ENCODE measurements at places on chromosomes 2 and 18. TPM values are rescaled to one million over a fixed set of nuclear protein-coding genes. Genes with fewer than 3 reads are reported as not detected.

DNA sequence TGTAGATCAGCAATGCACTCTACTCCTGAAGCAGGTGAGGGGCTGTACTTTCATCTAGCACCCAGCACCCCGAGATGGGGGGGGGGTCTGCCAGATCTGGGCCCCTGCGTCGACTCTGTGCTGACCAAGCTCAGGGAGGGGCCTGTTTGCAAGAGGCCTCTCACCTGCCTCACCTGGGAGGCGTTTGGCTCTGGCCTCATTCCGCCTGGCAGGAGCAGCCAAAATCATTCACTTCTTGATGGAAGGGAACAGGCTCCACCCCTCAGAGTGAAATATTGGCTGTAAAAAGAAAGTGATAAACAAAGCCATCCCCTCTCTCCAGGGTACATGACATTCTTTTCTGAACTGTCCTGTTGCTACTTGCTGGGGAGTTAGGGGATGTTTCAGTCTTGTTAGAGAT is 10.7 kb upstream of the IL1R2 start:
- DNase-seq: no peak
- H3K4me1 ChIP-seq: peaks cover 4% of the 10 kb centered on the region
- H3K36me3 ChIP-seq: no peaks in the 10 kb centered on the region
- peaks cover 7% of the 10 kb centered on the region for H3K27me3 ChIP-seq

GRCh38 chr2:16553226-16553625 is 112.4 kb downstream of the CYRIA start:
- no peak for DNase-seq
- H3K27ac ChIP-seq: no peak overlapping the region
- H3K36me3 ChIP-seq: no peaks in the 10 kb centered on the region
- H3K4me3 ChIP-seq: no peak overlapping the region

GRCh38 chr2:28821295-28821958 is 10.8 kb downstream of the SPDYA start:
- DNase-seq: peak; percentile 19
- no peaks in the 10 kb centered on the region for H3K27me3 ChIP-seq
- no peak overlapping the region for H3K4me3 ChIP-seq
- H3K4me1 ChIP-seq: peaks cover 2% of the 10 kb centered on the region

The FMNL2 gene
- 0.34 TPM for total RNA-seq

DNA sequence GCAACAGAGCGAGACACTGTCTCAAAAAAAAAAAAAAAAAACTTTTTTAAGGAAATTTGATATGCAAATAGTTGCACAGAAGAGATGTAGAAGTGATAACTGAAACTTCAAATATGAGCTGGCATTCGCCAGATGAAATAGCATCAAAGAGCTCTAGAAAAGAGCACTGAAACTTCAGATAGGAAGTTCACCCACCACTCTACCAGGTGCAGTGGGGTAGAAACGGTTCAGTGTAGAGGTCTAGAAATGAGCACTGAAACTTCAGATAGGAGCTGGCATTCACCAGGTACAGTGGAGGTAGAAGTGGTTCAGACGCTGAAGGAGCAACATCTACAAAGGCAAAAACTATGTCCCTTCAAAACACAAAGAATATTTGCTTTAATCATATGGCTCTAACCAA is 9.0 kb upstream of the ONECUT2 start:
- no peak for DNase-seq
- no peak overlapping the region for H3K4me3 ChIP-seq
- peaks cover 3% of the 10 kb centered on the region for H3K4me1 ChIP-seq
- H3K27ac ChIP-seq: no peak overlapping the region
- H3K36me3 ChIP-seq: no peaks in the 10 kb centered on the region

GRCh38 chr2:227717687-227718567 is at the start of gene SLC19A3:
Gene SLC19A3, minus strand, starts transcription at chr2:227718028. Its CDS starts 15,710 bp downstream, at chr2:227702318.
- H3K27me3 ChIP-seq: peaks cover 39% of the 10 kb centered on the region
- H3K27ac ChIP-seq: no peak within 1 kb of the TSS
- H3K4me1 ChIP-seq: peaks cover 2% of the 10 kb centered on the region
- H3K36me3 ChIP-seq: no peaks in the 10 kb centered on the region
- no peak for DNase-seq

The SCYGR6 gene
- not detected for total RNA-seq

The OSBPL1A gene
- total RNA-seq: 6.8 TPM

DNA sequence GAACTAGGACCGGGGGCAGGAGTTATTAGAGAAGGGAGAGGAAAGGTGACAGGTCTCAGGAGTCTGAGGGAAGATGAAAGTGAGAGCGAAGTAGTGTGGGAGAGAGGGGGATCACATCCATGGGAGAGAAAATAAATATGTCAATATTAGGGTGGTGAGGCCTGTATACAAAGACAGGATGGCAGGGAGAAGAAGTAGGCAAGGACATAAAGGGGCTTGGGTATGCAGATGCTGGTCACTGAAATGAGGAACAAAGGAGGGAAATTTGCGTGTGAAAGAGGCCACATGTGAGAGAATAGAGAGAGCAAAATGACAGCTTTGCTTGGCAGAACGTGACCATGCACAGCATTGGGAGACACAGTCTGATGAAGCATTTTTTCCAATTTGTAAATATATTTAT is 13.6 kb downstream of the METAP1D start:
- no peak overlapping the region for H3K27ac ChIP-seq
- H3K27me3 ChIP-seq: peaks cover 5% of the 10 kb centered on the region
- H3K4me3 ChIP-seq: no peak overlapping the region

The LIMS3 gene
- not detected for total RNA-seq

GRCh38 chr2:148263890-148264289 is 243.0 kb downstream of the MBD5 start:
- H3K36me3 ChIP-seq: peaks cover 5% of the 10 kb centered on the region
- no peak overlapping the region for H3K4me3 ChIP-seq
- no peak for DNase-seq
- peaks cover 9% of the 10 kb centered on the region for H3K4me1 ChIP-seq
- H3K27ac ChIP-seq: no peak overlapping the region

The TMEM169 gene
- 1.6 TPM for total RNA-seq

The TLX2 gene
- 1.5 TPM for total RNA-seq

DNA sequence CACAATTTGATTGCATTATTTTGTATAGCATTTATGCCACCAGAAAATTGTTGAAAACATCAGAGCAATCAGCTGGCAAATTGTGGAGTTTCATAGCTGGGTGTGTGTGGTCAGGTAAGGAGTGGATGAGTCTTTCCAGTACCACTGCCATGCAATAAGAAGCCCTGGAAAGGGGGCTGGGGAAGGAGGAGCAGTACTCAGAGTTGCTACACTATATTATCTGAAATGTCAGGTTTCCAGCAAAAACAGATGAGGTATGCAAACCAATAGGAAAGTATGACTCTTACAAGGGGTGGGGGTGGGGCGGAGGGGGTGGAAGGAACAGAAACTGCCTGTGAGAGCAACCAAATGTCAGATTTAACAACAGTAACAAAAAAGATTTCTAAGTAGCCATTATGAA is 112.2 kb downstream of the SOS1 start:
- H3K27ac ChIP-seq: peak overlapping the region; percentile 3
- peaks cover 5% of the 10 kb centered on the region for H3K36me3 ChIP-seq
- H3K27me3 ChIP-seq: no peaks in the 10 kb centered on the region

- H3K27me3 ChIP-seq: no peaks in the 10 kb centered on the region
- DNase-seq: no peak
- no peak overlapping the region for H3K27ac ChIP-seq
- H3K4me3 ChIP-seq: no peak overlapping the region
- H3K36me3 ChIP-seq: no peaks in the 10 kb centered on the region
Measured at GRCh38 chr2:10412380-10412779, 35.7 kb downstream of the ODC1 start.

GRCh38 chr2:10781746-10782145 is 30.8 kb downstream of the PDIA6 start:
- H3K4me1 ChIP-seq: peaks cover 2% of the 10 kb centered on the region
- no peak overlapping the region for H3K4me3 ChIP-seq
- H3K27me3 ChIP-seq: no peaks in the 10 kb centered on the region
- DNase-seq: no peak
- no peaks in the 10 kb centered on the region for H3K36me3 ChIP-seq
- no peak overlapping the region for H3K27ac ChIP-seq

The FBLN7 gene
- total RNA-seq: 21.7 TPM

DNA sequence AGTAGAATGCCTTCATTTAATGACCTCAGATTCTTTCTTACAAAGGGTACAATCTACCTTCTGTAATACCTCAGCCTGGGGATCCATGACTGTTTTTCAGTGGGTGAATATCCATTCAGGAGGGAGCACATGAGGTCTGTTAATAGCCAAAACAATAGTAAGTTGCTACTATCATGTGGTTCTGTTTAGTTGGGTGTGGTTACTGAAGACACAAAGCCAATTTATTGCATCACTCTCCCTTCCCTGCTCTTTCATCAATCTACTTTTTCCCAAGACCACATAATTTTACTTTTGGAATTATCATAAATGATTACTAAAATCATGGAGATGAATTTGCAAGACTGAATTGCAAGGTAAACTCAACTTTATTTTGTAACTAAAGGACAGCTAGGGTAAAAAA is 254.2 kb downstream of the GALNT13 start:
- no peak overlapping the region for H3K27ac ChIP-seq
- no peaks in the 10 kb centered on the region for H3K27me3 ChIP-seq
- no peak for DNase-seq
- no peak overlapping the region for H3K4me3 ChIP-seq
- no peaks in the 10 kb centered on the region for H3K4me1 ChIP-seq

The ACKR3 gene
- 1.3 TPM for total RNA-seq

GRCh38 chr2:45843136-45843535 is 191.7 kb downstream of the PRKCE start:
- no peak for DNase-seq
- no peaks in the 10 kb centered on the region for H3K27me3 ChIP-seq

- H3K27me3 ChIP-seq: no peaks in the 10 kb centered on the region
- H3K4me1 ChIP-seq: no peaks in the 10 kb centered on the region
- DNase-seq: no peak
- H3K36me3 ChIP-seq: no peaks in the 10 kb centered on the region
- no peak overlapping the region for H3K27ac ChIP-seq
Measured at GRCh38 chr2:39525636-39526412, 88.7 kb upstream of the MAP4K3 start.

DNA sequence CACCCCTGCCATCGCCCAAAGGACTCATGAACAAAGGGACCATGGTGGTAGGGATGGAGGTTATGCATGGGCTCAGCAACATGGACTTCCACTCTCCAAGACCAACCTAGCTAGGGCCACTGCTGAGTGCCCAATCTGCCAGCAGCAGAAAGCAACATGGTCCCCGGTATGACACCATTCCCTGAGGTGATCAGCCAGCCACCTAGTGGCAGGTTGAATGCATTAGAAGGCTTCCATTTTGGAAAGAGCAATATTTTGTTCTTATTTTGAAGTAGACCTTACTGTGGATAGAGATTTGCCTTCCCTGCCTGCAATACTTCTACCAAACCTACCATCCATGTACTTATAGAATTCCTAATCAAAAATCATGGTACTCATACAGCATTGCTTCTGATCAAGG is 99.8 kb downstream of the METTL4 start:
- H3K27ac ChIP-seq: no peak overlapping the region
- H3K36me3 ChIP-seq: no peaks in the 10 kb centered on the region
- no peak overlapping the region for H3K4me3 ChIP-seq

GRCh38 chr2:42342061-42342794 is 18.8 kb downstream of the COX7A2L start:
- H3K4me1 ChIP-seq: peaks cover 30% of the 10 kb centered on the region
- H3K27me3 ChIP-seq: no peaks in the 10 kb centered on the region
- peak overlapping the region; percentile 15 for H3K4me3 ChIP-seq
- peak overlapping the region; percentile 14 for H3K27ac ChIP-seq
- H3K36me3 ChIP-seq: peaks cover 2% of the 10 kb centered on the region

DNA sequence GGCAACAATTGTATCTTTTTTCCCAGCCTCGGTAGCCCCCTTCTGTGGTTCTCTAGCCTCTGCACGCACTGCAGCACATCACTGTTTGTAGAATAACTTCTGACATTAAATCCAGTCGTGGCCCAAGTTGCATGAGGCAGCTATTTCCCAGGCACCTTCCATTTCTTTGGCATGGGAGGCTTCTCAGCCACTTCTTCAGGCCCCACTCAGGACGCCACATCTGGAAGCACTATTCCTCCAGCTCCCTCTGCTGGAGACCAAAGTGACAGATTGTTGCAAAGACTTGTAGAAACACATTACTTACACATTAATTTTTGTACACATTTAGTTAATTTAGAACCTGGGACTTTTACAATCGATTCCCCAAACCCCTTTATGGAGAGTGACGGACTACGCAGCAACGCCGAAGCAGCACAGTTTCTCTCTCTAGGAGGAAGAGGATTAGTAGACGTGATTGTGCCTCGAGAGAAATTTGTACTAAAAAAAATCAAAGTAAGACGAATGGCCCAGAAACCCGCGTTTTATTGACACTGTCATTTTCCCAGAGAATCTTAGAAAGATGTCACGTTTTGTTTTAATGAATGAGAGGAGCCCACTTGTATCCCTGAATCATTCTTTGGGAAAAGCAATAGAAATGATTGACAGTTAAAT is 57.8 kb upstream of the RGPD5 start:
- DNase-seq: no peak
- H3K36me3 ChIP-seq: no peaks in the 10 kb centered on the region
- H3K4me3 ChIP-seq: no peak overlapping the region
- H3K27ac ChIP-seq: no peak overlapping the region

- no peaks in the 10 kb centered on the region for H3K36me3 ChIP-seq
- DNase-seq: no peak
- no peaks in the 10 kb centered on the region for H3K27me3 ChIP-seq
- peaks cover 2% of the 10 kb centered on the region for H3K4me1 ChIP-seq
- no peak overlapping the region for H3K27ac ChIP-seq
- no peak overlapping the region for H3K4me3 ChIP-seq
Measured at GRCh38 chr2:18133310-18133709, 254.8 kb downstream of the KCNS3 start.

- no peaks in the 10 kb centered on the region for H3K27me3 ChIP-seq
- peak overlapping the region; percentile 97 for H3K27ac ChIP-seq
- DNase-seq: no peak
- H3K36me3 ChIP-seq: no peaks in the 10 kb centered on the region
- no peak overlapping the region for H3K4me3 ChIP-seq
- peaks cover 69% of the 10 kb centered on the region for H3K4me1 ChIP-seq
Measured at GRCh38 chr2:136126021-136126420, 8.1 kb upstream of the CXCR4 start.

- no peak overlapping the region for H3K27ac ChIP-seq
- no peak overlapping the region for H3K4me3 ChIP-seq
- H3K36me3 ChIP-seq: no peaks in the 10 kb centered on the region
- DNase-seq: no peak
- no peaks in the 10 kb centered on the region for H3K4me1 ChIP-seq
Measured at GRCh38 chr18:22695674-22696073, 237.5 kb upstream of the RBBP8 start.

GRCh38 chr18:26052505-26052904 is 37.9 kb downstream of the SS18 start:
- H3K27me3 ChIP-seq: no peaks in the 10 kb centered on the region
- H3K4me1 ChIP-seq: peaks cover 8% of the 10 kb centered on the region
- no peak overlapping the region for H3K4me3 ChIP-seq
- DNase-seq: no peak

The ROCK2 gene
- 15.0 TPM for total RNA-seq

GRCh38 chr2:37586663-37587317 is 84.7 kb downstream of the CDC42EP3 start:
- no peaks in the 10 kb centered on the region for H3K36me3 ChIP-seq
- peak overlapping the region; percentile 99 for H3K27ac ChIP-seq
- peak overlapping the region; percentile 94 for H3K4me3 ChIP-seq
- H3K27me3 ChIP-seq: no peaks in the 10 kb centered on the region
